ENCODE measurements at places on chromosomes 7 and 10.

DNA sequence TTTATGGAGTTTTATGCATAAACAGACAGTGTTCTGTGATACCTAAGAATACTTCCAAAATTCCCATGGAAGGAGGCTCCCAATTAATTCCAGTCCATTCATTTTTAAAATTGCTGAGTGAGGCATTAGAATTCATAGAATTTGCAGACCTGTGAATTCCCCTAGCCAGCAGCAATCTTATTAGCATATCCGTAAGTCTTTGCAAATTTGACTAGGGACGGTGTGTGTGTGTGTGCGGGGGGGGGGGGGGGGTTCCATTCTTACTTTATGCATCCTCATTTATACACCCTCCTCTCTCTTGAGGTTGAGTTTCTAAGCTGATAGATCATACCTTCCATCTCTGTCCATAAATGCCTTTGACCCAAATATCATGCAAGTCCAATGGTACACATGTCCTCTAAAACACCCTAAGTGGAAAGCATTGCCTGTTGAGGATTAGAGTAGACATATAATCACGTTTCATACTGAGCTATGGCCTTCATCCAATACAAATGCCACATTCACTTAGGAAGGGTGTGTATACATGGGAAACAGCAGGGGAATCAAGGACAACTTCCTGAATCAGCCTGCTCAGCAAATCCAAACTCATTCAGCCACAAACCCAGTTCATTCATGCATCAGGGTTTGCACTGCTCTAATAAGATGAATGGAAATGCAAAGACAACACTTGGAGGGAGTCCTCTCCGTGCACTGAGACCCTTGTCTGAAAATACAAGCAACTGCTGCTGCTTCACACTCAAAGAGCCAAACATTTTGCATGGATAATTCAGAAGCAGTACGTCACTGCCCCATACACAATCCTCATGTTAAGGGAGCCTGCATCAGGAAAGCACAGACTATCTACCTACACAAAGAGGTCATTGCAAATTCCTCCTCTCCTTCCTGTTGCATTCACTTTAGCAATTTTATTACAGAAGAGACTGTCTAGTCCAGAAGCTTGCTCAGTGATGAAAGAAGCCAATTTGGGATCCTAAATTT lies 350.8 kb downstream of the KCNMA1 start:
- no peak for DNase-seq

- no peak for DNase-seq
Measured at GRCh38 chr10:64773357-64773756, 1252.2 kb downstream of the REEP3 start.

GRCh38 chr7:49852619-49853462 lies 79.4 kb downstream of the VWC2 start:
- peak; percentile 7 for DNase-seq

DNA sequence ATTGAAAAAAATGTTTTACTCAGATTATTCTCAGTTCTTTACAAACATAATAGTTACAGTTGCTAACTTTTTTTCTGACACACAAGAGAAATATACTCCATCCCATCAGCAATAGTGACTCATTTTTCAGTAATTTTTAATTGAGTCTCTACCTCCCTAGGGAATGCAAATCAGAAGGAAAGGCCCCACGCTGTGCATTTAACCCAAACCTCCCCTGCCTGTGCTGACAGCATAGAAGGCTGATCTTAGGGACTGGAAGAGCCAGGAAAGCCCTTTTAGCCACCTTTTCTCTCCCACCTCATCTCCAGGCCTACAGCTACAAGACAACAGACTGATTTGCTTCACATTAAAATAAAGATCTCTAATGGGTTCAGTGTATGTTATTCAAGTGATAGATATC lies 24.7 kb upstream of the PIK3CG start:
- DNase-seq, result no peak

GRCh38 chr10:127996586-127996985 lies 89.7 kb downstream of the PTPRE start:
- no peak for DNase-seq

- DNase-seq, result no peak
Measured at GRCh38 chr10:1601406-1601805, 135.9 kb downstream of the ADARB2 start.

DNA sequence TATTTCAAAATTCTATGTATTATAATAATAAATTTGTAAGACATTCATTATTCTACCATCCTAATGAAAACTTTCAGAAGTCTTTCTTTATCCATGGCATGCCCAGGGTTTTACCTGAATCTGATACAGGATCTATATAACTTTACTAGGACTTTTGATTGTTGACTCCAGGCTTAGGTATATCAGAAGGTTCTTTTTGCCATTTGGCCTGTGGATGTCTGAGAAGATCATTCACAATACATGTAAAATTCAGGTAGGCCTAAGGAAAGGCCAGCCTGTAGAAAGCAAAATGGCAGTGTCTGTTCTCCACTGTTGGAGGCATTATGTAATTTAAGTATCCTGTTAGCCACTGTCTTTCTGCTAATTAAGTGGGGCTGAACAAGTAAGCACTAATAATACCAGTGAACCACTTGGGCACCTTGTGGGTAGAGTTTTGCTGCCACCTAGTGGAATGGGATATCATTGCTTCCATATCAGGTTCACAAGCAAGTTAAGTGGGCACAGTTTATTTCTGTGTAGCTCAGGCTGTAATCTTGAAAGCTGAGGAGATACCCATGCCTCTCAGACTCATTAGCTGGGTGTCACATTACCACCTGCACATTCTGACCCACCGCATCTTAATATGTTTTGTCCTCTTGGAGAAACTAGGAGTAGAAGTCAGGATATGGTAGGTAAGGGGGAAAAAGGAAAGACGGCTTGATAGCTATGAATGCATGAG lies 105.5 kb downstream of the SEPTIN7 start:
- DNase-seq, result peak; percentile 85

DNA sequence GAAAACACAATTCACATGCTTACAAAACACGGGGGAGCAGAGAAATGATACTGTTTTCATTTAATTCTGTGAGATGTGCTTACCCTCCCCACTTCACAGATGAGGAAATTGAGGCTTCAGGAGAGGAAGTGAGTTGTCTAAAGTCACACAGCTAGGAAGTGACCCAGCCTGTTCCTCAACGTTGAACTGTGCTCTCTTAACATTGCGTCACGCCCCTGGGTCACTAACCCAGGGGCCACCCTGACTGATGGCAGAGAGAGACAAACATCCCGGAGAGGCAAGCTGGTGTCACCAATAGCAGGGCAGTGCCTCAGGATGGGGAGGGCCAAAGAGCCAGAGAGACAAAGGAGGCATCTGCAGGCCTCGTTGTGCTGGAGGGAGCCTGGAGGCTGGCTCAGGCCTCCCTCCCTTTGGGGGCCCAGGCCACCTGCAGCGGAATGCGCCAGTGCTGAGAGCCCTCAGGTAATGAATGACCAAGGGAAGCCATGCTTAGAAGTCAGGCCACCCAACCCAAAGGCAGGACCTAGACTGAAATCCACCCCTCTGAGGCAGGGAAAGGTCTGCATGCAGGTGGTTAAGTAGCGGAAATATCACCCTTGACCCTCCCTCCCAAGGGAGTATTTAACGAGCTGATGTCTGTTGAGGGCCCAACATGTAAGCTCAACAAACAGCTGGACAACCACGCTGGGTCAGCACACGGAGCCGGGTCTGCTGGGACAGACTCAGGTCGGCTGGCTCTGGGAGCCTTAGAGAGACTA lies 81.3 kb downstream of the C10orf105 start:
- peak; percentile 30 for DNase-seq

GRCh38 chr10:33238643-33239042 lies 95.8 kb downstream of the NRP1 start:
- no peak for DNase-seq

GRCh38 chr7:123148813-123149212 lies 51.0 kb downstream of the SLC13A1 start:
- DNase-seq, result no peak

DNA sequence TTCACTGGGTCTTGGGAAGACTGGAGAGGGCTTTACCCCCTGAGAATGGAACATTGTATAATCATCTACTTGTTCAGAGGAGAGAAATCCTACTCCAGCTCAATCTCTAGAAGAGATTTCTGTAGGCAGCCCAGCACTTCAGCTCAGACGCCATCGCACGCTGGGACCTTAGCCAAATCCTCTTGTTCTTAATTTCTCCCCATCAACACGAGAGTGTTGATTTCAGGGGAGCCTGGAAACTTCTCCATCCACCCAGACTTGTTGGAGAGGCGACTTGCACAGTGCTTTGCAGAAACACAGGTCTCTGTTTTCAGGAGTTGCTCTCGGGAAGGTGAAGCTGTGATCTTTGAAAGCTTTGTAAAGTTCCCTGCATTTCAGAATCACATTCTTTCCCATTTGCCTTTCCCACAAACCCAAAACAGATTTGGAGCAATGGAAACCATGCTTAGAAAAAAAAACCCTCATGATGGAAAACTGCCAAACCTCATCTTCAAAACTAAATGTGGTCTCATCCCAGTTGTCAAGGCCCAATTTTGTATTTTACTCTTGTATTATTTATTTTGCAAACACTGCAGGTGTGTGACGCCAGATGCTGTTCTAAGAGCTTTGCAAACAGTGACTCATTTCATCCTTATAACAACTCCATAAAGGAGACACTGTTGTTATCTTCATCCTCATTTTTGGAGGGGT lies 60.9 kb downstream of the CALML3 start:
- DNase-seq, result no peak

DNA sequence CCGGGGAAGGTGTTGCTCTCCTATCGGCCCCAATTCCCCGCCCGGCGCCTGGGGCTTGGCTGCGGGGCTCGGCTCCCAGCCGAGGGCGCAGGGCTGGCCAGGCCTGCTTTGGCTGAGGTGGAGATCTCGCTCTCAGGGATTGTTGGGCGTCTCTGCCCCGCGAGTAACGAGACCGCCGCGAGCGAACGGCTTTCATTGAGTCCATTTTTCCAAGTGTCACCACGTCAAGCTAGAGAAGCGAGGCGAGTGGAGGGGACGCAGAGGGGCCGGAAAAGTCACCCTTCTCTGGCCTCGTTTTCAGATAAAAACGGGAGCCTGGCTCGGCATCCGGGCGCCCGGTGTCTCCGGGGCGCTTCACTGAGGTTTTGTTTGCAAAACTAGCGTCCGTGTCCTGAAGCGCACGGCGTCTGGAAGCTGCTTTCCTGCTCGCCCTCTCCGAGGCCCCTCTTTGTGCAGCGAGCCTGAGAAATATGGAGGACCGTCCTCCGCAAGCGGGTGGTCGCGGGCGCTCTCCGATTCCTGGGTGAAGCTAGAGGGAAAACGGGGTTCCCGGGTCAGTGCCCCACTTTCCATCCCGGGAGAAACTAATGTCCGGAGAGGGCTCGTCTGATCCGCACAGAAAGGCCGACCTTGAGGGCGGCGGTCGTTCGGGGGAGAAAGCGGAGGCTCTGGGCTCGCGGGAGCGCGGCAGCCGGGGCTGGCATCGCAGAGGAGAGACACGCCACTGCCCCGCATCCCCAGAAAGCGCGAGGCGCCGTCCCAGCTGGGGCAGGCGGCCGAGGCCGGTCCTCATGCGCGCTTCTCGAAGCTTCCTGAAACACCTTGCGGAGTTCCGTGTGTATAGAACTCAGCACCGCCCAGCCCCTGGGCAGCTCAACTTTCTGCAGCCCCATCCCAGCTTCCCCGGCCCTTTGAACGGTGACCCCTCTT lies 3.5 kb upstream of the EN2 start:
- DNase-seq, result no peak

- no peak for DNase-seq
Measured at GRCh38 chr7:84513061-84513460, 318.5 kb upstream of the SEMA3A start.

DNA sequence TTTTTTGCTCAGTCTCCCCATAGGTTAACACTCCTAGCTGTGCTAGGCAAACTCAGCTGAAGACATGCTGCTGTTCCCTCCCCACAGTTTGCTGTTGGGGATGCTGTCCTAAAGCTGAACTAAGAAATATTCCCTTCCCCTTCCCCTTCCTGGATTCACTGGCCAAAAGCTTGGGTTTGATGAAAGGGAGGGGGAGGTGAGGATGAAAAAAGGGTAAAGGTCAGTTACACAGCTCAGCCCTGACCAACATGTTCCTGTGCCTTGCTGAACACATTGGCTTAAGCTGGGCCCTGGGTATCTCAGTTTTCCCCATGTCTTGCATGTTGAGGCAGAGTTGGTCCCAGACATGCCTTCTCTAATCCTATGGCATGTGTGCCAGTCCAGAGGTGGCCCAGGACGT lies 15.3 kb downstream of the CCM2 start:
- no peak for DNase-seq

- no peak for DNase-seq
Measured at GRCh38 chr10:3683560-3683959, 101.4 kb downstream of the KLF6 start.

DNA sequence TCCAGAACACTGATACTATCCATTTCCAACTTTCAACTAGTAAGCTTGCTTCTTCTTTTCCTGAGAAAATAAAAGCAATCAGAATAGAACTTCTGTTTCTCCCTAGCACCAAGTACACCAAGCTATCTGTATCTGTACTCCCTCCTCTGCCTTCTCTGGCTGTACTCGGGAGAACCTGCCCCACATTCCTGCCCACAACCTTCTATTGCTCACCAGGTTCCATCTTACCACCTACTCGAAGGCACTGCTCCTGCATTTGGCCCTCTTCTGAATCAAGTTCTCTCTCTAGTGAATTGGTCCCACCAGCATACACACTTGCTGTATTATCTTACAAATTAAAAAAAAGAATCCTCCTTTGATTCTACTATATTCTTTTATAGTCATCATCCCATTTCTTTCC lies 169.6 kb upstream of the PTN start:
- DNase-seq, result no peak

DNA sequence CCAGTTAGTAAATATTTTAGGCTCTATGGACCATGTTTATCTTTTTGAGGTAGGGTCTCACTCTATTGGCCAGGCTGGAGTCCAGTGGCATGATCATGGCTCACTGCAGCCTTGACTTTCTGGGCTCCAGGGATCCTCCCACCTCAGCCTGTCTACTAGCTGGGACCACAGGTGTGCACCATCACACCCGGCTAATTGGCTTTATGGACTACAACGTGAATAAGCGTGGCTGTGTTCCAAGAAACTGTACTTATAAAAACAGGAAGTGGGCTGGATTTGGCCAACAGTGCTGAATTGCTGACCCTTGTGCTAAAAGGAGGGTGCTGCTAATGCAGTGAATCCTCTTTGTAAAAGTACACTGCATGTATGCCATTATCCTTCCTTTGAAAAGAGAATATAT lies 111.7 kb upstream of the CDK13 start:
- no peak for DNase-seq

DNA sequence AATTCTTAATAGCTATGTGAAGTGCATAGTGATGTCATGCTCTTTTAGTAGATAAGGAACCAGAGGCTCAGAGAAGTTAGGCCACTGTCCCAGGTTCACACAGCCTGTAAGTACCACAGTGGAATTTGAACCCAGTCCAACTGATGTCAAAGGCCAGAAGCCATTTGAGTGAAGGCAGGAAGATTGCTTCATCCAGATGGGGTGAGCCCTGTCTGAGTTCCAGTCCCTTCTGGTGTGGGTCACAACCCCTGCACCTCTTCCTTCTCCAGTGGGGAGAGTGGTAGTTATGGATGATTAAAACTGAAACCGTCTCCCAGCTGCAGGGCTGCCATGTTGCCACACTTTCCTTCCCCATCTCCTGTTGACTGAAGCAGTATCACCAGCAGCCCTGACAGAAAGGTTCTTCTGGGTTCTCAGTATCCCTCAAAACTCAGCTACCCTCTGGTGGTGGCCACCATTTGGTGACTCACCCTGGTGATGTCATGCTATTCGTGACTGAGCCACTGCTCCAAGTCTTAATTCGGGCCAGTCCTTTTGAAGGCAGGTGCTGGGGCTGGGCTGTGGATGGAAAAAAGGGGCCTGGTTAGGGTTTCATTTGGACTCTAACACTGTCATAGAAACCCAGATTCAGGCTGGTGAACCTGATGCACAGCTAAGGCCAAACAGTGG lies 1.5 kb upstream of the C10orf95 start:
- peak; percentile 39 for DNase-seq

- no peak for DNase-seq
Measured at GRCh38 chr7:101985057-101985902, 167.9 kb downstream of the CUX1 start.

Measured in CD4-positive, alpha-beta T cell treated with Interleukin-10 for 1 hour (primary cell).